ENCODE measurements at places on chromosomes 5 and 9.

GRCh38 chr5:131773805-131774204 lies 23.0 kb downstream of the FNIP1 start:
- DNase-seq, result no peak

- no peak for DNase-seq
Measured at GRCh38 chr9:16275795-16276624, 594.5 kb downstream of the BNC2 start.

DNA sequence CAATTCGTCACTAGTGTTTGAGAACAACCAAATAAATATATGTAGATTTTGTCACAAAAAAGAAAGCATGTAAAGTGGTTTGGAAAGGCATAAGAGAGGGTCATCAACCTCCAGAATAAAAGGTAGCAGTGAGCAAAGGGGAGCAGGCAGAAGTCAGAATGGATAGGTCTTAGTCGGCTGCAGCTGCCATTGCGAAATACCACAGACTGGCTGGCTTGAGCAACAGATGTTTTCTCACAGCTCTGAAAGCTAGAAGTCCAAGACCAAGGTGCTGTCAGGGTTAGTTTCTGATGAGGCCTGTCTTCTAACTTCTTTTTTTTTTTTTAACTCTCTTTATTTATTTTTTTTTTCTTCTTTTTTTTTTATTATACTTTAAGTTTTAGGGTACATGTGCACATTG lies 208.1 kb upstream of the PIK3R1 start:
- DNase-seq, result no peak

DNA sequence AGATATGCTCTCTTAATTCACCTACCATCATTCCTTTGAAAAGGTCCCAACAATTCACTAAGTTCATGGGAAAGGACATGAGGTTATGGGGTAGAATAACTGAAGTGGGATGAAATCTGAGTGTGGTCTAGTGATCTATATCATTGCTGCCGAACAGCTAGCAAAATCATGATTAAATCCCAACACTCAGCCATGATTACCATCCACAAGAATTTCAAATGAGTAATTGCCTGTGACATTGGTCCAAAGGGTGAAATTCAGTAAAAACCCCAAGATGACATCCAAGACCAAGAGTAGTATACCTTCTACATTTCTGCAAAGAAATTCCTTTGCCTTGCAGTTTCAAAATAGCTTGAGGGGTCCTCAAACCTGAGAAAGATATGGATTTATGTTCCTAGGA lies 225.6 kb downstream of the SPOCK1 start:
- no peak for DNase-seq

GRCh38 chr5:51559339-51559738 lies 176.1 kb downstream of the ISL1 start:
- DNase-seq, result no peak

DNA sequence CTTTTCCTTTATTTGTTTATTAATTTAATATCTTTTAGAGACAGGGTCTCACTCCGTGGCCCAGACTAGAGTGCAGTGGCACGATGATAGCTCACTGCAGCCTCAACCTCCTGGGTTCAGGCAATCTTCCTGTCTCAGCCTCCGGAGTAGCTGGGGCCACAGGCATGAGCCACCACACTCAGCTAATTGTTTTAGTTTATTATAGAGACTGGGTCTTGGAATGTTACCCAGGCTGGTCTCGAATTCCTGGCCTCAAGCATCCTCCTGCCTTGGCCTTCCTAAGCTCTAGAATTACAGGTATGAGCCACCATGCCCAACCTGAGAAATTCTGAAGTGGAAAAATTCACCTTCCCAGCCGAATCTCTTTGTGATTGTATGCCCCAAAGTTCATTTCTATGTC lies 139.4 kb upstream of the SLC12A2 start:
- no peak for DNase-seq

- no peak for DNase-seq
Measured at GRCh38 chr9:76793784-76794431, 29.7 kb downstream of the PCA3 start.

GRCh38 chr9:70510157-70510770 lies 95.8 kb upstream of the KLF9 start:
- DNase-seq, result peak; percentile 22

DNA sequence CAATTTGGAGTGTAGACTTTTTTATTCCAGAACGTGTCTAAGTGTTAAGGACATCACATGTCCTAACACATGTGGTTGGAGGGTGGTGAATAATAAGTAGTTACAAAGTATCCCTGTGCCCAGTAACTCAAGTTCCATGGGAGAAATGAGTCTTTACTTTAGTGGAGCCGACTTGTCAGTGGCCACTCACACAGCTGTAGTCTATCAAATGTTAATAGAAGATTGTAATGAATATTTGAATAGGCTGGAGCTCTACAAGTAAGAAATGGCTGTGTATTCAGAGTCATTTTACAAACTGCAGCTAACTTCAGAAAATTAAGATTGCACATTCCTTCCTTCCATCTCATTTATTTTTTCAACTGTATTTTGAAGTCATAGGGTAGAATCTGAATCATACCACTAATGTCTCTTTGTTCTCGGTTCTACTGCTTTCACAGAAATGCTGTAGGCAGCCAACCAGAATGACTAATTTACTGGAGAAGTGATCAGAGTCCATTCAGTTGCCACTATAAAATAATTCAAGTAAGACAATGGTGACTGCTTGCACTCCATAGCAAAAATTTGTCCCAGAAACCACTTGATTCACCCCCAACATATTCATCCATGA lies 394.8 kb downstream of the NR2F1-AS1 start:
- DNase-seq, result no peak
